ENCODE measurements at places on chromosomes 4 and X.

GRCh38 chr4:5572114-5572513 lies 136.2 kb downstream of the EVC2 start:
- DNase-seq = no peak

GRCh38 chr4:134773497-134774000 lies 572.0 kb upstream of the PABPC4L start:
- DNase-seq = no peak

- no peak for DNase-seq
Observed at GRCh38 chr4:82555276-82555675, 6.5 kb downstream of the TMEM150C start.

DNA sequence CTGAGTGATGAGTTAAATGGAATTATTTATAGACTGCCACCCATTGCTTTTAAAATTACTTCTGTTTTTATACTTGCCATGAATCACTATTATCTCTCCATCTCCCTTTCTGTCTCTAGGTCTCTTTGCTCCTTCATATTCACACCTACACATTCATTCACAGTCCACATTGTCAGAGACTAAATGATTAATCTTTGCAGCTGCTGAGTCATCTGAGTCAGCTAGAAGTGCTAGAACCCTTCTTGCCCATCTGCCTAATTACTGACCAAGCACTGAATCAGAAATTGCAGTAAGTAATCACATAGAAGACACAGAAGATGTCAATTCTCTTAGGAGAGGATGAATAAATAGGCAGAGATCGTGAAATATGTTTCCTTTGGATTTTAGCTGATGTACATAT lies 31.6 kb upstream of the RPS6KA6 start:
- no peak for DNase-seq

DNA sequence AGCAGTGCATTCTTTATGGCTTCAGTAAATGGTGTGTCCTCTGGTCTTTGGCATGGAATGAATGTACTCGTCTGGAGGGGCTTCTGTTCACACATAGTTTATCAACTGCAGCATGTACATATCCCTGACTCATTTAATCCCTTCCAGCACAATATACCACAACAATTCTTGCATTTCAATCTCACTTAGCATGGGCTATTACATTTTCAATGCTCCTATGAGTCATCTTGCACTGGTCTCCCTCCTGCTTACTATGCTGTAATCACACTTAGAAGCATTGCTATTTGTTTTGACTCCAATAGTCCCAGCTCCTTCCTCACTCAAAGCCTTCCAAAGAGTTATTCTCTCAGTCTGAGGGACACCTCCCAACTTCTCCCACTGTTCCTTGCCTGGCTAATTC lies 180.9 kb upstream of the NUDT10 start:
- DNase-seq = no peak

GRCh38 chrX:39667191-39667590 lies 430.6 kb downstream of the BCOR start:
- DNase-seq = no peak

- DNase-seq = peak; percentile 32
Observed at GRCh38 chr4:25915353-25915705, 1.3 kb downstream of the SMIM20 start.

GRCh38 chr4:38179690-38180377 lies 219.6 kb downstream of the PTTG2 start:
- DNase-seq = peak; percentile 85

DNA sequence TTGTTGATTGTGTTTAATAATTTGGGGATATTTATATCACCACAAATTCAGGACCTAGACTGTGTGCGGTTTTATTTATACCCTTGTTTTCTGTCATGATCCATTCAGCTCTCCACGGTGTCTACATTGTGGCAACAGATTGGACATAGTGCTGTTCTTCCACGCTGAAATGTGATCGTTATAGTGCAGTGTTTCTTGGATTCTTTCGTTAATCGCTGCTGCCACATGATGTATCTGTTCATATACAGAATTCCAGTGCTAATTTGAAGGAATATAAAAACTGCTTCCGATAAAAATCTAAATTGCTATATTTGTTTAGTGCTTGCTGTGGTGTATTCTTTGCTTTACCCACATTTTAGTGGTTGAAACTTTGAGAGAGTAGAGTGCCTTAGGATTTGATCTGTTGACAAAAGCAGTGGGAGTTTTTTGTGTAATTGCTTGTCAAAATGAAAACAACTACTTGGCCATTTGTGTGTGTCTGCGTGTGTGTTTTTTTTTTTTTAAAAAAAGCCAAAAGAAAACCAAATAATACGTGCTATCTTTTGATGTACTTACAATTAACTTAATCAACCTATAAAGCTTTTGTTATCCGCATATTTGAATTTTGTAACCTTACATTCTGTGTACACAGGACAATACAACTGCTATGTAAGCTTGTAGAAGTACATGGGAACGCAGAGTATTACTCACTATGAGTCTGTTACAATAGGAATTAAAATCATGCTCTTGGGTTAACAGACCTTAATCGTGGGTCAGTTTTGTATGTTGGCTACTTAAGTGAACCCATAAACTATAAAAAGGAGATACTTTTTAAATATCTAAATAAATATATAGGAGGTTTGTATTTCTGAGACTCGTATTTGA lies 353.3 kb downstream of the ARHGAP24 start:
- peak; percentile 18 for DNase-seq

- DNase-seq = peak; percentile 66
Observed at GRCh38 chr4:6926681-6927478, 17.3 kb downstream of the TBC1D14 start.

GRCh38 chr4:115596265-115597001 lies 483.0 kb upstream of the NDST4 start:
- DNase-seq = no peak

GRCh38 chrX:53316860-53317237 lies 35.5 kb upstream of the IQSEC2 start:
- DNase-seq = no peak

DNA sequence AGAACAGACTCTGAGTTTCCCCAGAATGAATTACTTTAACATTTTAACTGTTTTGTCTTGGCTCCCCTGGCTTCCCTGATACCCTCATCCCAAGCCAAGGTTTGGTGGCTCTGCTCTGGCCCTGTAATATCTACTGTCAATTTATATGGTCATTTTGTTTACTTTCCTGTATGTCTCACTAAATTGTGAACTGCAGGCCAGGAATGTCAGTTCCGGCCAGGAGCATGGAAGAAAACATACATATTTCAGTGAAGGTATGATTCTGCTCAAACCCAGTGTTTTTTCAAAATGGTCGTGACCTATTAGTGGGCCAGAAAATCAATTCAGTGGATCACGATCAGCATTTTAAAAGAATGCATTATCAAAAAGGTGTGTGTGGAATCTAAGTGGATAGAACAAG lies 1.2 kb downstream of the RPGR start:
- DNase-seq = no peak

- no peak for DNase-seq
Observed at GRCh38 chrX:109879991-109880390, 122.9 kb upstream of the TMEM164 start.

DNA sequence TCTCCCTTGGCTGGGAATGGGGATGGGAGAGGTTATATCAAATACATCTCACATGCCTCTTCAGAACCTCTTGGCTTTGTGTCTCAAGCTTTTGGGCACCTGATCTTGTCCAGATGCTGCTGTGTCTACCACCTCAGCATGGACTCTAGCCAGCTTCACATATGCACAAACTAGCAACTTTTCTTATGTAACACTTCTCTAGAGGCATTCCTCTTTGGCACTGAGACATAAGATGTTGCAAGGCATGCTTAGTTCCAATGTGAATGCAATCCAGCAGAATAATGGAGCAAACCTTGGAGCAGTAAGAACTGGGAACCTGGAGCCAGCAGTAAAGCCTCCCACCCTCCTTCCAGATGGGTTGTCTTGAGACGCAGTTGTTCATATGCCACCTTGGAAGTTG lies 113.4 kb upstream of the TMEM47 start:
- peak; percentile 3 for DNase-seq

- no peak for DNase-seq
Observed at GRCh38 chrX:120356084-120356483, 5.8 kb upstream of the ATP1B4 start.

GRCh38 chrX:101252634-101253033 lies 33.0 kb downstream of the DRP2 start:
- no peak for DNase-seq
